ENCODE measurements at places on chromosomes 7 and 10.

DNA sequence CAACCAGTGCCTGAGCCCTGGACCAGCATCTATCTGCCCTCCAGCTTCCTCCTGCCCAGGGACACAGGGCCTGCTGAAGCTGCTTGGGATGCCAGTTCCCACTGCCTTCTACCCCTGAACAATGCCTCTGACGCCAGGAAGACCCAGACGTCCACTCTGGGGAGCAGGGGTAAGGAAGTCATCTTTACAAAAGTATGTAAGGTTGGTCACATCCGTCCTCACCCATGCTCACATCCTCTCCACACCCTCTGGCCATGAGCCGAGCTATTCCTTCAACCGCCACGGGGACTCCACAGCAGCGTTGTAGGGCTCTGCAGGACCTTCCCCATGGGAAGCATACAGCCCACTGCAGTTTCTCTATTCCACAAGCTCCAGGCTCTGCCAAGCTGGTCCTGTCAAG is 58.5 kb downstream of the CLRN3 start:
- no peak overlapping the region for H3K4me3 ChIP-seq
- H3K36me3 ChIP-seq, result no peaks in the 10 kb centered on the region
- no peak overlapping the region for H3K27ac ChIP-seq
- no peak for DNase-seq
- H3K4me1 ChIP-seq, result no peaks in the 10 kb centered on the region

DNA sequence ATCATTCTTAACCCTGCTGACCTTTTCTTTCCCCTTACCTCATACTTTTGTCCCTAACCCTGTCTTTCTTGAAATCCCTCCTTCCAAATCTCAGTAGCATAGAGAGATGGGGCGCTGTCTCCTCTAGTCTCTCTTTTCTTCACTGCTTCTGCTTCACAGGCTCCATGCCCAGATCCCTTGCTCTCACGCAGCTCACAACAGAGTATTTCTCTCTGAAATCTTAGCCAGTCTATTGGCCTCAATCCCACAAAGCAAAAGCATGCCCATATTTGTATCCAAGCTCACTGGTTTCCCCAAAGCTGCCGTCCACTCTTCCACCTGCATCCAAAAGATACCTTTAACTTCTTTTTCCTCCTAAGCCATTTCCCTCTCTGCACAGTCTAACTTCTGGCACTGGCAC is 526.8 kb downstream of the PLXDC2 start:
- H3K36me3 ChIP-seq, result no peaks in the 10 kb centered on the region
- H3K4me3 ChIP-seq, result no peak overlapping the region
- H3K27me3 ChIP-seq, result no peaks in the 10 kb centered on the region
- H3K4me1 ChIP-seq, result no peaks in the 10 kb centered on the region
- DNase-seq, result no peak

DNA sequence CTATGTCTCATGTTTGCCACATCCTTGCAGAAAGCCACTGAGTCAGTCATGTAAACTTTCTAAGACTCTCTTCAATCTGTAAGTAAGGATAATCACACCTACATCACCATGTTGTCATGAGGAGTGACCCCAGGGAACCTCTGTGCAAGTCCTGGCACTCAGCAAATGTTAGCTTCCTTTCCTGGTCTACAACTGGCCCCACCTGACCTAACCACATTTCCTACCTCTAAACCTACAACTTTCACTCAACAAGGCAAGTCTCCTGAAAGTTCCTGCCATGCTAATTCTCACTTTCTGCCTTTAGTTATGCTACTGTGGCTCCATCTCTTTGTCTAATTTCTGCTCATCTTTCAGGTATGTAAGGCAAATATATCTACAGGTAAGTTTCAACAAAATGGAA is 72.3 kb upstream of the SEM1 start:
- no peaks in the 10 kb centered on the region for H3K4me1 ChIP-seq
- H3K27me3 ChIP-seq, result peaks cover 16% of the 10 kb centered on the region
- DNase-seq, result no peak
- no peak overlapping the region for H3K4me3 ChIP-seq

DNA sequence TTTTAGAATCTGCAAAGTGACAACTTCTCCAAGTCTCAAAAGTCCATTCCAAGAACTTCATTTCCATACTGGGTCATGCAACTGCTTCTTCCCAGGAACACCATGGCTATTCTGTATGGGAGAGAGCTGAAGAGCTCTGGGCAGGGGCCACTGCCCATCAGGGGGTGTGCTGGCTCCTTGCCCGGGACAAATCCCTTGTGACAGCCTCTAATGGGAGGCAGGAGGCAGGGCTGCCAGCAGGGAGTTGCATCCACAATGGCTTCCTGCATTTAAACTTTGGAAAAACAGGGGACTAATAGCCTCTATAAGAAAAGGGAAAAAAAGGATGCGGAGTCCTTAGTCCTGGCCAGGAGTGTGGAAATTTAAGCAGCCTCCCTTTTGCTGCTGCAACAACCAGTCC is 18.4 kb upstream of the FRMD4A start:
- H3K27ac ChIP-seq, result no peak overlapping the region
- no peak overlapping the region for H3K4me3 ChIP-seq
- H3K4me1 ChIP-seq, result no peaks in the 10 kb centered on the region
- no peaks in the 10 kb centered on the region for H3K36me3 ChIP-seq

DNA sequence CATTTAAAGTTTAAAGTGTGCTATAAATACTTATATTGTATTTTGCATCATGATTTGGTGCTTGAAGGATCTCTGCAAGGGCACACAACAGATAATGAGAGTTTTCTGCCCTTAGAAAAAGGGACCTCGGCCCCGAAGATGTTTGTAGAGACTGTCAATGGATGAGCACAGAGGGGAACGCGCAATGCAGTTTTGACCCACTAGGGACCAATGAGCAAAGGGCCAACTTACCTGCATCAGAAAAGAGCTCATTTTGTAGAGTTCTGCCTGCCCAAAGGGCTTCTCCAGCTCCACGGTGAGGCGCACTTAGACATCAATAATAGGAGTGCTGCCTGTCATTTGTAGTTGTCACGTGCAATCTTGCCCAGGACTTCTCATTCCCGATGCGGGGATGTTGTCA is 91.1 kb downstream of the BUB3 start:
- no peaks in the 10 kb centered on the region for H3K36me3 ChIP-seq
- peaks cover 26% of the 10 kb centered on the region for H3K4me1 ChIP-seq
- H3K27me3 ChIP-seq, result no peaks in the 10 kb centered on the region
- no peak overlapping the region for H3K27ac ChIP-seq

All from activated CD4-positive, alpha-beta T cell treated with anti-CD3 and anti-CD28 coated beads for 36 hours (primary cell).